ENCODE measurements at places on chromosomes 16 and 17. TPM values are rescaled to one million over a fixed set of nuclear protein-coding genes. Genes with fewer than 3 reads are reported as not detected.
A peak's percentile ranks its signal among the peaks of the same experiment; 100 is the strongest.

KCNAB3 gene
- 2.7 TPM for total RNA-seq

MMP25 gene
- 0.58 TPM for total RNA-seq

KRTAP3-2 gene
- not detected for total RNA-seq

ABCA6 gene
- total RNA-seq, result not detected

CMTM2 gene
- total RNA-seq, result not detected

PDE6G gene
- not detected for total RNA-seq

DNA sequence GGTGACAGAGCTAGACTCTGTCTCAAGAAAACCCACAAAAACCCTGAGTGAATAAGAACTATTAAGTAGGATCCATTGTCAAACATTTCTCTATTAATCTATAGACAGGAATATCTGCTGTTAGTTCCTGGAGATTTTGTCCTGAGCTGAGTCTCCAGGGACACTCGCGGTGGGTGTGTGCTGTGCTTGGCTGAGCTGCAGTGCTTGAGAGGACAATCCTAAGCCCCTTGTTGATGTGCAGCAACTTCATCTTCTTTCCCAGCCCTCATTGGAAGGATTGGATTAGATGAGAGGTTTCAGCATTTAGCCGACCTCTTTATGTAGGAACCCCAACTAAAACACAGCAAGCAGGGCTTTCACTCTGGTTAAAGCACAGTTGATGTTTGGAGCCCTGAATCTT is 33.3 kb downstream of the NDEL1 start:
- H3K27ac ChIP-seq, result no peak overlapping the region
- no peak for DNase-seq
- H3K36me3 ChIP-seq, result no peaks in the 10 kb centered on the region
- no peaks in the 10 kb centered on the region for H3K27me3 ChIP-seq
- H3K4me1 ChIP-seq, result no peaks in the 10 kb centered on the region

- no peak for DNase-seq
- peaks cover 8% of the 10 kb centered on the region for H3K4me1 ChIP-seq
- H3K27me3 ChIP-seq, result no peaks in the 10 kb centered on the region
Observed at GRCh38 chr16:70342016-70342415, 4.7 kb upstream of the DDX19A start.

DNA sequence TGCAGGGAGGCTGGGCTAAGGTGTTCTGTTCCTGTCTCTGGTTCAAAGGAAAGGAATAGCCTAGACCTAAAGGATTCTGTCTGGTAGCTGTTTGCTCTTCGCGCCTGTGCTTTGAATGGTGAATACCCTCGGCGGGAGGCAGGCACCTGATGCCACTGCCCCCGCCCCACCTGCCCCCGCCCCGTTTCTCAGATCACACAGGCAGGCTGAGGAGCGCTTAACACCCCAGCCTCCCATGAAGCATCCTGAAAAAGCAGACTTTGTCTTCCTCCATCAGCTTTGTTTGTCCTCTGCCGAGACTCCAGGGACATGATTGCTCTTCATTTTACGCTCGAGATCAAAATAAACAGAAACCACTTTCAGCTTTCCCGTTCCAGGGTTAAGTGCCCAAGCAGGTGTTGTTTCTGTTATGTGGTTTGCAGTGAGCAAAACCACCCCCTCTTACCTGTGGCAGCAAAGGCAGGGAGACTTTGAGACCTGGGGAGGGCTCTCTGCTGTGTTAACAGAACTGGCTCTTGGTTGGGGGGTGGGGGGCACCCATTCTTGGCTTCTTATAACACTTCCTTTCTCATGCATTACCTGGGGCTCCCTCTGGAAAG is 452.1 kb downstream of the WWOX start:
- peaks cover 53% of the 10 kb centered on the region for H3K4me1 ChIP-seq
- no peak overlapping the region for H3K4me3 ChIP-seq
- no peaks in the 10 kb centered on the region for H3K36me3 ChIP-seq
- H3K27me3 ChIP-seq, result no peaks in the 10 kb centered on the region
- H3K27ac ChIP-seq, result no peak overlapping the region

DNA sequence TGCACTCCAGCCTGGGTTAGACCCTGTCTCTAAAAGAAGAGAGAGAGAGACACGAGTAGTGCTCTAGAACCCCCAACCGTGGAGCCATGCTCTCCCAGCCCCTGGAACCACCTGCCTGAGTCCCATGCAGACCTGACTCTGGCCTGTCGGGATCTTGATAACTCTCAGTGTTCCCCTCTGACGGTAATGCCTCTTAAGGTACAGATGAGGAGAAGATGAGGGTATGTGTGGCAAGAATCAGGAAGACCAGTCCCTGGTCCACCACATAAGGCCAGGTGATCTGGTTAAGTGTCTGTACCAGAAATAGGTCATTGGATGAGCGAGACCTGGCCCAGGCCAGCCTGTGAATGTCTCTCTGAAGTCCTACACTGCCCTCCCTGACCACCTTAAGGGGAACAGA is 18.4 kb downstream of the OSBPL7 start:
- peaks cover 20% of the 10 kb centered on the region for H3K27me3 ChIP-seq
- DNase-seq, result no peak
- H3K36me3 ChIP-seq, result no peaks in the 10 kb centered on the region
- no peaks in the 10 kb centered on the region for H3K4me1 ChIP-seq
- H3K27ac ChIP-seq, result no peak overlapping the region
- no peak overlapping the region for H3K4me3 ChIP-seq

DNA sequence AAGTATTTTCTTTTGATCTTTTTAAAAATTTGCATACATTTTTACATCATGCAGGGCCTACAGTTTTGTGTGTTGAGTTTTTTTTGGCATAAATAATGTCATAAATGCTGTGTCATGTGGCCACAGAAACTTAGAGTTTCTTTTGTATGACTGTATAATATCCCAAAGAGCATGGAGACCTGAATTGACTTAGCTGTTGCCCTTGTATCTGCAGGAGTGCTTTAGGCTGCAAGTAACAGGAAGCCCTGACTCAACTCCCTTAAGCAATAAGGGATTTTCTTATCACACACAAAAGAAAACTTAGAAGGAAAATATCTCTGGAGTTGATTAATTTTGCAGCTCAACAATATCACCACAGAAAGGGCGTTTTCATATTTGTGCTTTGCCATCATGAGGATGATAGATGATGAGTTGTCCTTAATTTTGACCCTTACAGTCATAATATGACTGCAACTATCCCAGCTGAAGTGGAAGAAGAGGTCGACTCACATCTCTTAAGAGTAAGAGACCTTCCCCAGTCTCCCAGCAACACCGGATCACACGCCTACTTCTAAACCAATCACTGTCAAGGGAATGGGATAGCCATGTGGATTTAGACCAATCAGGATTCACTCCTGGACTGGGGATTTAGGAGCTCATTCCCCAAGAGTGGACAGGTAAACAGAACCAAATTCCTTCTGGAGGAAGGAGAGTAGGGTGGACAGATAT is 138.9 kb downstream of the GSG1L start:
- H3K36me3 ChIP-seq, result no peaks in the 10 kb centered on the region
- no peaks in the 10 kb centered on the region for H3K4me1 ChIP-seq
- peaks cover 11% of the 10 kb centered on the region for H3K27me3 ChIP-seq
- DNase-seq, result peak; percentile 28

DNA sequence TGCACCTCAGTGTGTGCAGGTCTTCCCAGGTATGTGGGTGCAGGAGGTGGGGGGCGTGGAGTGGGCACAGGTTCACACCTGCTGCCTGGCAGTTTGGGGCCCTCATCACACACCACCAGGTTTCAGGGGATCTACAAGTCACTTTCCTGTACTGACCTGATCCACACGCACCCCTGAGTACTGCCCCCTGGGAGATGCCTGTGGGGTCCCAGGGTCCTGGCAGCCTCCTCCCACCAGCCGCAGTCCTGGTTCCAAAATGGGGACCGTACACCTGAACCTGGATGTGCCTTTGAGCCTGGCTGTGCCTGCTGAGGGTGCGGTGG is 25.9 kb downstream of the RNF213 start:
- H3K27ac ChIP-seq, result no peak overlapping the region
- no peak for DNase-seq
- H3K36me3 ChIP-seq, result no peaks in the 10 kb centered on the region
- H3K27me3 ChIP-seq, result no peaks in the 10 kb centered on the region

DNA sequence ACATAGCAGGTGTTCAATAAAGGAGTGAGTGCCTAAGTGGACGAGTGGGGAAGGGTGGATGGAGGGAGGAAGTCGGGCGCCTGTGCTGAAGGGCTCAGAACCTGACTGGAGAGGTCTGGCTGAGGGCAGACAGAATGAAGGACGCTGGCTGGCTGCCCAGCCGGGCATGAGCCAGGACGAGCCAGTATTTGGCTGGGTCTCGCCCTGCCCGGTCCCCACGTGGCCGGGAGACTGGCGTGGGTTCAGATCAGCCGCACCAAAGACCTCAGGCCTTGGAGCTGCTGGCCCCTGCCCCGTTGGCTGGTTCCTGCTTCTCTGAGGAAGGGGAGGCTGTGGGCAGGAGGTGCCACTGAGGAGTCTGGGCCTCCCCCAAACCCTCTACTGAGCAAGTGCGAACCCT is 79.8 kb downstream of the ENGASE start:
- H3K4me3 ChIP-seq, result no peak overlapping the region
- no peaks in the 10 kb centered on the region for H3K27me3 ChIP-seq
- no peaks in the 10 kb centered on the region for H3K36me3 ChIP-seq
- no peak overlapping the region for H3K27ac ChIP-seq

GRCh38 chr16:89104930-89105571 is 11.4 kb downstream of the ACSF3 start:
- no peak overlapping the region for H3K27ac ChIP-seq
- H3K4me3 ChIP-seq, result no peak overlapping the region
- H3K27me3 ChIP-seq, result no peaks in the 10 kb centered on the region
- no peak for DNase-seq

DNA sequence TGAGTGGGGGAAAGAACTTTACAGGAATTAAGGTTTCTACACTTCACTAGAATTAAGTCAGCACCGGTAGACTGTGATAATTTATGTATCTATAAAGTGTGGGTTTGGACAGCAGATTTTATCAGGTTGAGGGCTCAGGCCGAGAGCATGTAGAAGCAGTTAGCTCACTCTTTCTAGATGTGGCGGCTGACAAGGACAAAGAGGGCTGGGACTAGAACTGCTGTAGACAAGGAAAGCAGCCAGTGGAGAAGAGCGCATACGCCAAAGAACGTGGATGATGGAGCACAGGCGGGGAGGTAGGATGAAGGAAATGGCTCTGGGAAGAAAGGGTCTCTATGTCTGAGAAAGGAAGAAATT is 504 bp upstream of the GOSR1 start:
- peak; percentile 31 for DNase-seq
- no peaks in the 10 kb centered on the region for H3K27me3 ChIP-seq
- no peak overlapping the region for H3K27ac ChIP-seq
- H3K36me3 ChIP-seq, result peaks cover 4% of the 10 kb centered on the region

GRCh38 chr17:79926142-79926604 is 86.9 kb upstream of the CBX4 start:
- H3K4me1 ChIP-seq, result peaks cover 11% of the 10 kb centered on the region
- no peak overlapping the region for H3K4me3 ChIP-seq
- no peaks in the 10 kb centered on the region for H3K36me3 ChIP-seq

DNA sequence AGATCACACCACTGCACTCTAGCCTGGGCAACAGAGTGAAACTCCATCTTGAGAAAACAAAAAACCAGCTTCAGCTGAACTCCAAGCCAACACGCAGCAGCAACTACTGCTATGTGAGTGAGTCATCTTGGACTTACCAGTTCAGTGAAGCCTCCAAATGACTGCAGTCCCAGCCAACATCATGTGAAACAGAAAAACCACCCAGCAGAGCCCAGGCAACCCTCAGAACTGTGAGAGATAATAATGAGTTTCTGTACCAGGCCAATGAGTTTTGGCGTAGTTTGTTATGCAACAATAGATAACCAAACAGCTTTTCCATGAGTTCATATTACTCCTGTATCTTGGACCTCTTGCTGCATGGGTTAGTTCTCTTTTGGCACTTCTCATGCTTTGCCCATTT is 23.3 kb downstream of the PHF12 start:
- H3K27ac ChIP-seq, result no peak overlapping the region
- H3K36me3 ChIP-seq, result peaks cover under 1% of the 10 kb centered on the region
- no peak for DNase-seq

GRCh38 chr17:38703742-38704605 is 1.1 kb upstream of the MLLT6 start:
- H3K27ac ChIP-seq, result no peak overlapping the region
- no peaks in the 10 kb centered on the region for H3K36me3 ChIP-seq
- peak overlapping the region; percentile 87 for H3K4me3 ChIP-seq
- peaks cover 20% of the 10 kb centered on the region for H3K4me1 ChIP-seq
- H3K27me3 ChIP-seq, result peaks cover 86% of the 10 kb centered on the region
- DNase-seq, result peak; percentile 84

DNA sequence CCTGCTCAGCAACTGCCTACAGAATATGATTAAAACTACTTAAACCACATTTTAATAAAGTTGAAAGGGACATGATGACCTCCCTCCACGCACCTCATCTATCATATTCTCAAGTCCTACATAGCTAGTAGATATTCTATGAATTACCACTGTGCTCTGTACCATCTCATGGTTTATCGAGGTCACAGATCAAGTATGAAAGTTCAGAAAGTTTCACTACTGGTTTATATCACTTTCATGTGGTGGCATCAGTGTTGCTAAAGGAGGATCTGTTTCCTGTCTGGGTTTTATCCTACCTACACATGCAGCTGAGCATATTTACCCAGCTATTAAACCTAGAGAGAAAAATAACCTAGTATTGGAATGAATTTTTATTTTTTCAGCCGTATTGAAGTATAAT is 214.9 kb upstream of the MON1B start:
- H3K27ac ChIP-seq, result no peak overlapping the region
- no peaks in the 10 kb centered on the region for H3K36me3 ChIP-seq
- no peaks in the 10 kb centered on the region for H3K27me3 ChIP-seq
- H3K4me3 ChIP-seq, result no peak overlapping the region

GRCh38 chr17:40841246-40841645 is 18.8 kb upstream of the KRT10 start:
- H3K27ac ChIP-seq, result no peak overlapping the region
- H3K36me3 ChIP-seq, result no peaks in the 10 kb centered on the region
- H3K27me3 ChIP-seq, result peaks cover 22% of the 10 kb centered on the region
- no peak overlapping the region for H3K4me3 ChIP-seq
- H3K4me1 ChIP-seq, result no peaks in the 10 kb centered on the region

DNA sequence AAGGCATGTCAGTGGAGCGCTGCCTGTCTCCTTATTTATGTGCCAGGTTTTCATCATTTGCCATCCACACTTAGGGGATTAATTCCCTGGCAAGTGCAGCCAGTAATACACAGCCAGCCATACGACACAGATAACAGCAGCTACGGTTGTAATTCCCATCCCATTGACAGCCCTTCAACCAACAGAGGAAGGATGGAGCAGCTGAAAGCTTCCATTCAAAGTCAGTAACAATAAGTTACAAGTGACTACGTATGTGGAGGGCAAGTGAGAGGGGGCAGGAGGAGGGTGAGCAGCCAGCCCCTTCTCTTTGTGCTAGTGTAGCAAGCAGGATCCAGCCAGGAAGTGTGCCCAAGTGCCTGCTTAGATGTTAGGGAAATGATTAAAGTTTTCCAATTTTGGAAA is 53.8 kb upstream of the LYRM9 start:
- H3K27me3 ChIP-seq, result no peaks in the 10 kb centered on the region
- no peaks in the 10 kb centered on the region for H3K36me3 ChIP-seq
- H3K4me3 ChIP-seq, result no peak overlapping the region
- H3K4me1 ChIP-seq, result peaks cover 10% of the 10 kb centered on the region
